Cardiac fibroblast (primary cell): ENCODE measurements at places on chromosomes 7 and 10.

- DNase-seq: no peak
Observed at GRCh38 chr7:157372300-157373232, 35.8 kb downstream of the DNAJB6 start.

DNA sequence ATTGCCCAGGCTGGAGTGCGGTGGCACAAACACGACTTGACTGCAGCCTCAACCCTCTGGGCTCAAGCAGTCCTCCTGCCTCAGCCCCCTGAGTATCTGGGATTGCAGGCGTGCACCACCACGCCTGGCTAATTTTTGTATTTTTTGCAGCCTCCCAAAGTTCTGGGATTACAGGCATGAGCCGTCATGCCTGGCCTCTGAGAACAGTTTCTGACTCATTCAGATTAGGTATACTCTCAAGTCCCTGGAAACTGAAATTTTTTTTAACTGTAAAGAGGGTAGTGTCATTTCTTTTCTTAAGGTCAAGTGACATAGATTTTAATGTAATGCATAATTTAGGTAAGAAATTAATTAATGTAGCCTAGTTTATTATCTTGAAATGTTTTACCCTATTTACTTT is 104.7 kb downstream of the SEPTIN7 start:
- DNase-seq: peak; percentile 36

DNA sequence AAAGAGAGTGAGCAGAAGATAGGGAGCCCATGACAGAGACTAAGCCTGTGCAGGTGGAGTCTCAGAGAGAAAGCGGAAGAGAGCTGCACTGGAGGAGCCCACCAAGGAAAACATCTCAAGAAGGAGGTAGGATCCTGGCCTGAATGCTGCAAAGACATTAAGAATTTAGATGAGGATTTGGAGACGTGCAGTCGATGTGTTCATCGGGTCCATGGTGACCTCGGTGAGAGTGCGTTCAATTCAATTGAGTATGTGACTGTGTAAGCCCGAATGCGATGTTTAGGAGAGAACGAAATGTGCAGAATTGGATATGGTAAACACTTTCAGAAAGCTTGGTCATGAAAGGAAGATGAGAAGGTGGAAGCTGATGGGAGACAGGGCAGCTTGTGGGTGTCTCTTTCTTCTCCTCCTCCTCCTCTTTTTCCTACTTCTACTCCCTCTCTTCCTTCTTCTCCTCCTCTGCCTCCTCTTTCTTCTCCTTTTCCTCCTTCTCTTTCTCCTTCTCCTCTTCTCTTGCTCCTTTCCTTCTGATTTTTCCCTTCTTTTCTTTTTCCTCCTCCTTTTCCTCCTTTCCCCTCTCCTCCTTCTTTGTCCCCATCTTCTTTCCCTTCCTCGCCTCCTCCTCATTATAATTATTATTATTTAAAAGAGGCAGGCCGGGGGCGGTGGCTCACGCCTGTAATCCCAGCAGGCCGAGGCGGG is 276.0 kb downstream of the RPS24 start:
- no peak for DNase-seq

- DNase-seq: no peak
Observed at GRCh38 chr7:96080027-96080426, 241.9 kb downstream of the SLC25A13 start.

DNA sequence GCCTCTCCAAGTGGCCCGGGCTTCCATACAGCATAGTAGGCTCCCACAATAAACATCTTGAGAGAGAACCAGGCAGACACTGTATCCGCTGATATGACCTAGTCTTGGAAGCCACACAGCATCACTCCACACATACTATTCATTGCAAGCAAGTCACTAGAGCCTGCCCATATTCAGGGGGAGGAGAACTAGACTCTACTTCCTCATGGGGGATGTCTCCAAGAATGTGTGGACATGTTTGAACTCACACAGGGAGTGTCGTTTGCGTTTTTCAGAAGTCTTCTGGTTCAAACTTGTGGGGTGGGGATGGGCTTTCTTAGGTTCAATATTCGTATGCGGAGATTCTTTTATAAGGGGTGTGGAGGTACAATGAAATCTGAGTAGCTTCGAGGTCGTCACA is 232.6 kb upstream of the HABP2 start:
- no peak for DNase-seq

- peak; percentile 21 for DNase-seq
Observed at GRCh38 chr7:3861386-3861785, 560.3 kb downstream of the SDK1 start.

- DNase-seq: no peak
Observed at GRCh38 chr10:43220657-43221418, 46.0 kb downstream of the RASGEF1A start.

DNA sequence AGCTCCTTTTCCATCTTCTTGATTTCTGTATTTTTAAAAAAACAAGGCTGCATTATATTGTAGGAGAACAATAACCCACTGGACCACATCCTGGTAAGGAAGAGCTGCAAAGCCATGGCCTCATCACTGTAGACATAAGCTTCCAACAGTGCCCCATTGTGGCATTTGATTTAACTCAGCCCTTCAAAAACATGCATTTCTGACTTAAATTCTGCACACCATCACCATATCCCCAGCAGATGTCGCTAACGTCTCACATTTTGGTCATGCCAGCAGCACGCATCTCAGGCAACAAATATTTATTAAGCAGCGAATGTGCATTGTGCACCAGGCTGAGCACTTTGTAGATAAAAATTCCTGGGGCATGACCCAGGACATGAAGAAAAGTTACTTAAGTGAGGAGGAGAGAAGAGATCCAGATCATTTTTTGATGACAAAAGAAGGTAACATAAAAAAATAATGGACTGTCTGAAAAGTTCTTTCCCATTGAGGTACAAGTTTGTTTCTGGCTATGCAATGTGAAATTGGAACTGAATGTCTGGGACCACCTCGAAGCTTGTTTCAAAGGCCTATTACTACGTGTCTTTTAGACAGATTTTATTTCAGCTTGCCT is 164.6 kb upstream of the CDCA7L start:
- DNase-seq: peak; percentile 89

DNA sequence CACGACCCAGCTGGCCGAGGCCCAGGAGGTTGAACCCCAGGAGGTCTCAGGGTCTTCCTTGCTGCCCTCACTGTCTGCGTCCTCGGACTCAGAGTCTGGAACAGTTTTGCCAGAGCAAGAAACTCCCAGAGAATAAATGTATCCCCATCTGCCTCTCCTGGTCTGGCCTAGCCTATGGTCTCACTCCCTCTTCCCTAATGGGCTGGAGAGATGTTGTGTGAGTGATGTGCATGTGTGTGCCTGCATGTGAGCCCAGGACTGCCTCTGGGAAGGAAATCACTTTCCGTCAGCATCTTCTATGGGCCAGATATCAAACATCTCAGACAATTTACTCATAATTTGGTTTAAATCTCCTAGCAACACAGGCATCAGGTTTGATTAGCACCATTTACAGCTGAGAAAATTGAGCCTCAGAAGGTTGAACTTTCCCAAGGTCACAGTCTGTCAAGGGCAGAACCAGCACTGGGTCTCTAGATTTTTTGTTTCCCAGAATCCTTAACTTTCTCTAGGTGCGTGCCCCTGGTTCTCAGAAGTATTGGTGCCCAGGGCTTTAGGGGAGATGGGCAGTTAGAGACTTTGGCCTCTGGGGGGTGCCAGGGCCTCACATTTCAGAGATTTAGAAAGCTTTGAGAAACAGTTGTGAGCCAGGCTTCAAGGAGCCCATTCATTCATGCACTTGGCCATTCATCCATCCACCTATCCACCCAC is 4.9 kb downstream of the TMEM270 start:
- DNase-seq: peak; percentile 76

GRCh38 chr10:31130406-31130805 is 98.7 kb upstream of the ZNF438 start:
- no peak for DNase-seq

GRCh38 chr10:28910956-28911355 is 233.6 kb downstream of the BAMBI start:
- DNase-seq: peak; percentile 75

GRCh38 chr10:119113751-119114732 is 10.1 kb downstream of the DENND10 start:
- DNase-seq: peak; percentile 96

- DNase-seq: no peak
Observed at GRCh38 chr7:18421297-18422002, 74.1 kb upstream of the HDAC9 start.

GRCh38 chr10:72126184-72126871 is 38.0 kb upstream of the SPOCK2 start:
- peak; percentile 82 for DNase-seq

DNA sequence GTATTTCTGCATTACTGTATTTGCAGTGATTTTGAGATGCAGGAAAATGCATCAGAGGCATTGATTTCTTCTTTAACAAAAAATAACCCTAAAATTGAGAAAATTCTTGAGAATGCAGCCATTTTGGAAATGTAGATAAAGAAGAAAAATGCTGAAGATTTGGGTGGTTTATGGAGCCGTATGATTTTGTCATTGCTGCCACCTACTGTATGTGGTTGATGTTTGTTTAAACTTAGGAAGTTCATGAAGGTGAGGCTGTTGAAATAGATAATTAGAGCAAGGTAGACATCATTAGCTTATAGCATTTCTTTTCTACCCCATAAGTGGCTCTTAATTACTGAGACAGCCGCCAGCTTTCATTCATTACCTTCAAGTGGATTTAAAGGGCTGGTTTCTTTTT is 92.1 kb upstream of the SAMD8 start:
- peak; percentile 63 for DNase-seq
